ENCODE measurements at places on chromosomes 12 and 14.

DNA sequence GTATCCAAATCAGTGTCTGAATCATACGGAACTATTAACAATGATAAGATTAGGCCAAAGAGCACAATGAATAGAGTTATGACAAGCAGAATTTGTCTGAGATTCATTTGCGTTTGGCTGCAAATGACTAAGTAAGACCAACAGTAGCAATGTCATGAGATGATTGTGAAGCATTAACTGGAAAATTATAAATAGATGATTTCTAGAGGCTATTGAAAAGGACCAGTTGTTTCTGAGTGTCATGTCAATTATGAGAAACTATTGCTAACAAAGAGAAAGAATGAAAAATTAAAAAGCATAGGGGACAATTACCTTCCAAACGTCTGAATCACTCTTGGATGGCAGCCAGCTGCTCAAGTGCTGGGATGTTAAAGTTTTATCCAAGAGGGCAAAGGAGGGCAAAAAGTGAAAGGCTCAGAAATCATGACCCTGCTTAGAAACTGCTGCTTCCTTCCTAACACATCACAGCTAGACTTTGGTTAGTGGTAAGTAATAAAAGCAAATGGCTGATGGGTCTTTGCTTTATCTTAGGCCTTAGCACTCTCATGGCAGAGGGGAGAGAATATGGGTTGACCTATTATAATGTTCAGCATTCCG is 89.0 kb downstream of the AKAP6 start:
- peak; percentile 18 for DNase-seq

- no peak for DNase-seq
Observed at GRCh38 chr14:32584079-32584478, 255.0 kb downstream of the AKAP6 start.

DNA sequence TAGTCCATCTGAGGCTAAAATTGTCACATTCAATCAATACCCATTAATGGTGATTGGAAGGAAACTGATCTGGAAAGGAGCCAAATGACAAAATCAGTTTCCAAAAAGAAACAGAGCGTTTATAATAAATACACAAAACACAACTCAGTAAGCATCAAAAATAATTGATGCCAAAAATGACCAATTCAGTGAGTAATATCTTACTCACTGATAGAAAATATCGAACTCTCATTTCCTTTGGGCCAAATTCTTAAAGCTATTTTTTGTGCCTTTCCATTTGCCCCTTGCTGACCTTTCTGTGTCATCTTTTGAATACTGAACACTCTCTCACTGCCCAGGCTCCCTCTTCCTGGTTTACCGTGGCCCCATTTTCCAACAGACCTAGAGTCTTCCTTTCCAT is 22.5 kb upstream of the ATP2B1 start:
- DNase-seq = no peak

GRCh38 chr14:82387699-82388098 is 854.0 kb upstream of the SEL1L start:
- no peak for DNase-seq

DNA sequence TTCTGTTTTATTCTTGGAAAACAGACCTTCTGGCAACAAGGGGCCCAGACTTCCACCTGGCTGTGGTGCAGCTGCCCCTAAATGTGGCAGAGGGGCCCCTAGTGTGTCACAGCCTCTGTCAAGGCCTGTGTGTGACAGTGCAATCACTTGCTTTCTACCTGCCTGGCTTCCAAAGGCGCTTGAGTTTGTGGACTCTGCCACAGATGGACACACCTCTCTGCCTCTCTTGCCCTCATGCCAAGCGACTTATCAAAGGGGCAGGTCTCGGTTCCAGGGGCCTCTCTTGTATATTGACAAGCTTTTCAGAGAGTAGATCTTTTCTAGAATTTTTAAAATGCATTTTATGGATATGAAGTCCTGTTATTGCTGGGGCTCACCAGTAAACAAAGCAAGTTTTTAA is 217.2 kb downstream of the SLC15A4 start:
- DNase-seq = no peak

DNA sequence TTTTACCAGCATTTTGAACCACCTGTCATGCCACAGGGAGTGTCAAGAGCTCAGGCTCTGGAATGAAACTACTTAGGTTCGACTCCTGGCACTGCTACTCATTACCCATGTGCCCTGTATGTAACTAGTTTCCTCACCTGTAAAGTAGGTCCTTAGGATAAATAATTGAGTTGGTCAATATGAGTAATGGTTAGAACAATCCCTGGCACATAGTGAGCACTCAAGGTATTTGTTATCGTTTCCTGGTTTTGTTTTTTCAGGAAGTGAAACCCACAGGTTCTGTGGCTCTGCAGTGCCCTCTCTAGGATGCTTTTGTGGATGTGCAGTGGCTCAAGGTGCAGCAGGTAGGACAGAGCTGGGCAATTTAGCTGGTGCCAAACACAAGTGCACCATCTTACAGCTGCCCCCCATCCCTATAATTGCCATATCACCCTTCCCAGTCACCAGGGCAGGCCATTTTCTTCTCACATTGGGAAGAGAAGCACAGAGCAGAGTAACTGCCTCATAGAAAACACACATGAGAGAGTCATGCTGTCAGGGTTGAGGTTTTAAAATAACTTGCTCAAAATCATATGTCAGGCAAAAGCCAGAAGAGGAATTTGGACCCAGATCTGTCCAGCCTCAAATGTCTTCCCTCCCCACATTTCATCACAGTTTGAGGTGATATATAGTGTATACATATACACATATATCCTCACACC is 297.5 kb downstream of the RPAP3 start:
- no peak for DNase-seq

DNA sequence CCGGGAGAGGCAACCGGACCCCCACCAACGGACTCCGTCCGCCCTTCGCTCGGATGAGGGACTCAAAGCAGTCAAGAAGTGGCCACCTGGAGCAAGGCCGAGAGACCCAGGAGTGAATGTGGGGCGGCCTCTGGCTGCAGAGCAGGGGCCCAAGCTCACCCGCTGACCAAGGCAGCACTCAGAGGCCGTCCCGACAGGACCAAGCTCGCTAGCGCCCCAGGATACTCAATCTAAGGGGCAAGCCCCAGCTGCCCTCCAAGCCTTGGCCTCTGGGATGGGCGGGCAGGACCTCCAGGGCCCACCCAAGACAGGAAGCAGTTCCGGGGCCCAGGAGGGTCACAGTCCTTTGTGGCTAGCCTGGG is 936 bp downstream of the AKT1 start:
- no peak for DNase-seq

GRCh38 chr14:99565383-99565782 is 38.6 kb downstream of the CCDC85C start:
- no peak for DNase-seq

GRCh38 chr12:15939111-15939510 is 28.0 kb downstream of the DERA start:
- DNase-seq = no peak

GRCh38 chr14:71355324-71356201 is 448.3 kb downstream of the PCNX1 start:
- no peak for DNase-seq

GRCh38 chr12:47397664-47398281 is 308.1 kb downstream of the RPAP3 start:
- DNase-seq = no peak

All from smooth muscle cell of the brain vasculature (primary cell).